Chondrocyte (in vitro differentiated cells): ENCODE measurements at places on chromosomes 5 and 9. TPM values are rescaled to one million over a fixed set of nuclear protein-coding genes. Genes with fewer than 3 reads are reported as not detected.
A peak's percentile ranks its signal among the peaks of the same experiment; 100 is the strongest.

- DNase-seq: no peak
These were observed 169.3 kb downstream of the FGF18 start for GRCh38 chr5:171588790-171589189.

DNA sequence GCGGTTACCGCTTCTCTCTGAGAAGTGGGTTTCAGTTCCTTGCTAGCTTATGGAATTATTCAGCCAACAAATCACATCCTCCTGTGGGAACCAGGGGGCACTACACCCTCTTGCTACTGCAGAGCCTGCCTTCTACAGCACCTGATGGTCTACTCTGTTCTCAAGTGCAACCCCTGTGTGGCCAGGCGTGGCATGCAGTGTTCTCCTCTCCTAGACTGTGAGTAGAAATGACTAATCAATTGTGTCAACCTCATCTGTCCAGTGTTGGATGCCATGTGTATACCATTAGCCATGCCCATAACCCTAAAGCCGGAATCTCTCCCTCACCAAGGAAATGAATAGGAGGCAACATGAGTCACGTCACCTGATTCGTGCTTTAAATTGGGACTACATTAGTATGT is 117.2 kb upstream of the LIFR start:
- no peak for DNase-seq

GRCh38 chr9:93660352-93661046 is 84.1 kb downstream of the PHF2 start:
- peak; percentile 57 for DNase-seq

GRCh38 chr9:33162721-33163311 is 4.3 kb downstream of the B4GALT1 start:
- DNase-seq: no peak

- no peak for DNase-seq
These were observed 74.0 kb downstream of the PRR16 start for GRCh38 chr5:120538149-120538548.

DNA sequence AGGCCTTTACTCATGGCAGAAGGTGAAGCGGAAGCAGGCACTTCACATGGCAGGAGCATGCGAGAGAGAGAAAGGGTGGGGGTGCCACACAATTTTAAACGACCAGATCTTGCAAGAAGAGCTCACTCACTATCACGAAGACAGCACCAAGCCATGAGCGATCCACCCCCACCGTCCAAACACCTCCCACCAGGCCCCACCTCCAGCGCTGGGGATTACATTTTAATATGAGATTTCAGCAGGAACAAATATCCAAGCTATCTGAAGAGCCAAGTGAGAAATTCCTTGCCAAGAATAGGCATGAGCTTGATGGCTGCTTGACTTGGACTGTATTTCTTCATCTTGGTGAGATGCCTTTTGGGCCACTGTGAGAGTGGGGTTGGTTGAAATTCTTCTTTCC is 88.0 kb downstream of the PDZD2 start:
- no peak for DNase-seq

Gene KIF24
- 0.90 to 2.5 TPM (median 1.0 TPM) in 3 replicates for total RNA-seq

GRCh38 chr5:108249785-108250426 is 132.0 kb downstream of the FBXL17 start:
- DNase-seq: no peak

- no peak for DNase-seq
These were observed 8.4 kb downstream of the LHX3 start for GRCh38 chr9:136196404-136197083.

DNA sequence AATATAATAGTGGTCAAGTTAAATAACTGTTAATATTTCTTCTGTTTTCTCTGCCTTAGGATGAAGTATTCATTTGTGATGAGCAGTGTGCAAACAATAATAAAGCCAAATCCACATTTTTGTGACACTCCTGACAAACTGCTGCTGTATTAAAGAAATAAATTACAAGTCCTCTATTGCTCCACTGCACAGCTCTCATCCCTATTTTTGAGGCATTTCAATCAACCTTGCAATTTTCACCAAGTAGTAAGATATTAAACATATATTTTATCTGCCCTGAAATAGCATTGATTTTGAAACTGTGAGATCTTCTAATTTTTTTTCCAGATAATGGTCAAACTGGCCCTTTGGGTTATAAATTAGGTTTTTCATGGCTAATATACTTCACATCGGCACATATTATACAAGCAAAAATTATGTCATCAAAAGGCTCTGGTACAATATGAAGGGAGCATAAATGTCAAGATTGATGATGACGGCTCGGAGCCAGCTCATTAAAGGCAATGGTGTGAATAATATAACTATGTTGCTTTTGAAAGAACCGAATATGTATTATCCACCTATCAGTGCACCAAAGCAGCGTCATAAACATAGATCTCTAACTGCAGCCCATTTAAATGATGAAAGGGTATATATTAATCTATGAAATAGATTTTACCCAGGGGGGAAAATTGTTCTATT is 764.9 kb downstream of the DNAH5 start:
- no peak for DNase-seq

Gene PCDHB8
- 1.1 to 3.1 TPM (median 1.7 TPM) in 3 replicates for total RNA-seq

DNA sequence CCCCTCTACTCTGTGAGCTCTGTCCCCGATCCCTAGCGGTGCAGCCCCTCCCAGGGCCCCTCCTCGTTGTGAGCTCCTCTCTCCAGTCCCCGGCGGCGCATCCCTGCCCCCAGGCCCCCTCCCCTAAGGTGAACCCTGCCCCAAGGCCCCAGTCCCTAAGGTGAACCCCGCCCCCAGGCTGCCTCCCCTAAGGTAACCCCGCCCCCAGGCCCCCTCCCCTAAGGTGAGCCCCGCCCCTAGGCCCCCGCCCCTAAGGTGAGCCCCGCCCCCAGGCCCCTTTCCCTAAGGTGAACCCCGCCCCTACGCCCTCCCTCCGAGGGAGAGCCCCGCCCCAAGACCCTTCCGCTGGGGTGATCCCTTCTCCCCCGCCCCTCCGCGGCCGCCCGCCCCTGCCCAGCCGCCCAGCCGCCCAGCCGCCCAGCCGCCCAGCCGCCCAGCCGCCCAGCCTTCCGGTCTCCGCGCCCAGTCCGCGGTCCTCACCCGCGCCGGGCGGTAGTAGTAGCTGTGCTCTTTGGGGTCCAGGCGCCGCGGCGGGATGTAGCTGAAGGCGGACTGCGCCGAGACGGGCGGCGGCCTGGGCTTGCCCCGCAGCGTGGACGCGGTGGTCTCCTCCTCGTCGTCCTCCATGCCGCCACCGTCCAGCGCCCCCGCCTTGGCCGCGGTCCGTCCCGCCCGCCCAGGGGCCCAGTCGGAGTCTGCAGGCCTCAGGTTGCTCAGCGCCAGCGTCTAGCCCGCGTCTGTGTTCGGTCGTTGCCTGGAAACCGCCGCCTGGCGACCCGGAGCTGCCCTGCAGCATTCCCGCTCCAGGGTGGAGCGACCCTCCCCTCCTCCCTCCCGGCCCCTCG is at the start of gene CFAP90:
CFAP90 (minus strand) TSS at position 739 of the 845 bp plus-strand sequence; CDS start at position 627, 112 bp downstream.
- DNase-seq: peak; percentile 93

GRCh38 chr9:3708751-3709150 is 182.9 kb upstream of the RFX3 start:
- DNase-seq: no peak

DNA sequence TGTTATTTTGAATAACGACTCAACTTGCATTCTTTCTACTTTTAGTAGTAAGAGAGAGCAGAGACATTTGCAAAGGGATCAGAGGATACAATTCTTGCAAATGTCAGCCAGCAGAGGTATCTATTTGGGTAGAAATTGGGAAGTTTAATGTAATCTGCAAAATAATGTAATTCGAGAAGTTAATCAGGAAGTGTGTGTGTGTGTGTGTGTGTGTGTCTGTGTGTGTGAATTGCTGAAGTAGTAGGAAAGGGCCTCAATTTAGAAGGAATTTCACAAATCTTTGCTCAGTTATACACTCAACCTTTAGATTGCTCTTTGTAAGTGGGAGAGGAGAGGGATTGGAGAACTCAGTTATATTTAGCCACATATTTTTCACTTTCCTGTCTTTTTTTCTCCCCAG is 11.0 kb upstream of the IFNA1 start:
- no peak for DNase-seq

DNA sequence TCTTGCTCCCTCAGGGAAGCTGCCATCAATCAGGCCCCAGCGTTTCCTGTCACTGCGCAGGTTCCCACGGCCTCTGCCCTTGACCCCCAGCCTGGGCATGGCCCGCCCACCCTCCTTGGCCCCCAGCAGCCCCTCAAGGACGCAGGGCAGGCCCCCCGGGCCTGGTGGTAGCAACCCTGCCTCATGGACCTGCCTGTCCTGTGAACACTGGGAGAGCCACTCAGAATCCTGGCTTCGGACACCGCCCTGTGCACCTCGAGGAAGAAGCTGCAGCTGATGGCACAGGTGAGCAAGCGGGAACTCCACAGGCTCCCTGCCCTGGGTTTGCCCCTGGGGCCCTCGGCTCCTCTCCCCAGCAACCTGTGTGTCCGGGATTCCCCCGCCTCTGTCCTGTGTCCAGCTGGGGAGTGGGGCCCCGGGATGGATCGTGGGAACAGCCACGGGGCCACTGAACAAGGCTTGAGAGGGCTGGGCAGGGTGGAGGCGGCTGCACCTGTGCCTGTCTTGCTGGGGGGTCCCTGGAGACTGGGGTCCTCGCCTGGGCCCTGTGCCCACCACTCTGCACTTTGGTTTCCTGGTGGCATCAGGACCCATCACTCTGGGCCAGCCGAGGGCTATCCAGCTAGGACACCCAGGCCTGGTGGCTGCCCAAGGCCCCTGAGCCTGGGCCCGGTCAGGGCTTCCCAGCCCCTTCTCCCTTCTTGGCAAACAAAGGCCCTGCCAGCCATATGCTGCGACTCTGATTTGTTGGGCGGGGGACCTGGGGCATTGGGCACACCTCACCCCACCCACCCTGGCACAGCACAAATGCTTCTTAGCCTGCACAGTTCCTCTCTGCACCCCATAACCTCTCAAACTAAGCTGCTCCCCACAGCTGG is 33.5 kb upstream of the EGFL7 start:
- no peak for DNase-seq

DNA sequence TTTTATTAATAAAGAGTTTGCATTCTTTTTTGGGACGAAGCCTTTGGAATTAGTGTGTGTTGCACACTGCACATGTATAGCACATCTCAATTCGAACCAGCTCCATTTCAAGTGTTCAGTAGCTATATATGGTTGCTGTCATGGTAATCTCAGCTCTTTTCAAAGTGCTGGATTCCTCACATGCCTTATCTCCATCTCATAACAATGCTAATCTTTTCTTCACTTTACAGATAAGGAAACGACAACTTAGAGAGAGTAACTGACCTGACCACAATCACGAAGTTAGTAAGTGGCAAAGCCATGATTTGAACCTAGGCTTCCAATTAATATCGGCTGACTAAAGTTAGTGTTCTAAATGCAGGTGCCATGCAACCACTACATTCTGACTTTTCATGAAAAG is 204.8 kb upstream of the RASEF start:
- no peak for DNase-seq

- DNase-seq: no peak
These were observed 24.7 kb upstream of the TBC1D2 start for GRCh38 chr9:98280162-98280561.

Gene ITGA2
- total RNA-seq: 0.79 to 1.6 TPM (median 1.0 TPM) in 3 replicates

Gene BHMT
- total RNA-seq: not detected in 3 replicates

DNA sequence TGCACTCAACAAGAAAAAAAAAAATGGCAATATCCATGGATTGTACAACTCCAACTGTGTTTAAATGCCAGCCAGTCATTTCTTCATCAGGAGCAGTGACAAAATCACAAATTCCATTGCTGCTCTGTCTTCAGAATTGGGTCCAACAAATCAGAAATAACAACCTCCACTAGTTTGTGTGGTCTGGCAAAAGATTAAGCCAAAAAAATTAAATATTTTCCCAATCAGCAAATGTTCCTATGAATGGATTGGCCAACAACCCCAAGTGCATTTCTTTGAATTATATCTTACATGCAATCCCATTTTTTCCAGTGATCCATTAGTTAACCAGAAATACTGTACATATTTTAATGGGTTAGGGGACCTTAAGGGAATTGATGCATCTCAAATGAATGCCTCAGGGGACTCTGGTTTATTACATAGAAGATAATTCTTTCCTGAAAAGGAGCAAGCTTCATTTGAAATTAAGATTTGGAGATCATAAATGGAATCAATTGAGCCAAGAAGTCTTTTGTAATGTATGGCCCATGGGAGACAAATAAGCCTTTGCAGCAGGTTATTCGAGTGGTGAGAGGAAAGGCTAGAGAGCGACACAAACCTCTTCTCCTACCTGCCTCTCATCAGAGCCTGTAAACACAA is 131.8 kb downstream of the TLE1 start:
- DNase-seq: no peak

Gene BSPRY
- not detected in 3 replicates for total RNA-seq

Gene PSAT1
- total RNA-seq: 45.0 to 302 TPM (median 299 TPM) in 3 replicates

DNA sequence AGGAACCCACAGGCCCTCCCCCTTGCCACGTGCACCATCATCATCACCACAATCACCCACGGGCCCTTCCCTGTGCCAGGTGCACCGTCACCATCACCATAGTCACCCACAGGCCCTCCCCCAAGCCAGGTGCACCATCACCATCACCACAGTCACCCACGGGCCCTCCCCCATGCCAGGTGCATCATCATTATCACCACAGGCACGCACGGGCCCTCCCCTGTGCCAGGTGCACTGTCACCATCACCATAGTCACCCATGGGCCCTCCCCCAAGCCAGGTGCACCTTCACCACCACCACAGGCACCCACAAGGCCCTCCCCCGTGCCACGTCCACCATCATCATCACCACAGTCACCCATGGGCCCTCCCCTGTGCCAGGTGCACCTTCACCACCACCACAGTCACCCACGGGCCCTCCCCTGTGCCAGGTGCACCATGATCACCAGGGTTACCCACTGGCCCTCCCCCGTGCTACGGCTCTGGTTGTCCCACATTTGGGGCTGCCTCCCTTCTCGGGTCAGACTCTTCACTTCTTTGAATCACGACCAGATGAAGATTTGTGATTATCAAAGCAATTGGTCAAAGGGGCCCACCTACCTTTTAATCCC is 69.1 kb upstream of the OLFM1 start:
- DNase-seq: no peak

DNA sequence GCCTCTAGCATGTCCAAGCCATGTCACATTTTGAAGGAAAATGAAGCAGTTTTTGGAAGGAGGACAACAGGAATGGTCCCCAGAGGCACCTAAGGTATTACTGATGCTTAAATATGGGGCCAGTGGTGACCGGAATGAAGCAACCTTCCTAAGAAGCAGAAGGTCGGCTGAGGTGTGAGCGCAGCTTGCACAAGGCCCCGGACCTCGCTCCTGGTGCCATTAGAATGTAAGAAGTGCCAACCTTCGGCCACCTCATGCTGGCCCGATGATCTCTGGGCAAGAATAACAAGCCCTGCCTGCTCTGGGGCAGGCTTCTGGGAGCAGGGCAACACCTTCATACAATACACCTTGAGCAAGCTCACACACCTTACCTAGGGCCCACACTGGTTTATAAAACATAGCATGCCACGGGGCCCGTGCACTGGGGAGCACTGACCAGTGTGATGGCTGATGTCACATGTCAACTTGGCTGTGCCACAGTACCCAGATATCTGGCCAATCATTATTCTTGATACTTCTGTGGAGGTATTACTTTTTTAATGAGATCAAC is 21.9 kb downstream of the SEMA4D start:
- no peak for DNase-seq
